ENCODE measurements at places on chromosomes 11 and 22.

GRCh38 chr11:100240025-100240539 is 447.0 kb upstream of the ARHGAP42 start:
- DNase-seq = no peak

DNA sequence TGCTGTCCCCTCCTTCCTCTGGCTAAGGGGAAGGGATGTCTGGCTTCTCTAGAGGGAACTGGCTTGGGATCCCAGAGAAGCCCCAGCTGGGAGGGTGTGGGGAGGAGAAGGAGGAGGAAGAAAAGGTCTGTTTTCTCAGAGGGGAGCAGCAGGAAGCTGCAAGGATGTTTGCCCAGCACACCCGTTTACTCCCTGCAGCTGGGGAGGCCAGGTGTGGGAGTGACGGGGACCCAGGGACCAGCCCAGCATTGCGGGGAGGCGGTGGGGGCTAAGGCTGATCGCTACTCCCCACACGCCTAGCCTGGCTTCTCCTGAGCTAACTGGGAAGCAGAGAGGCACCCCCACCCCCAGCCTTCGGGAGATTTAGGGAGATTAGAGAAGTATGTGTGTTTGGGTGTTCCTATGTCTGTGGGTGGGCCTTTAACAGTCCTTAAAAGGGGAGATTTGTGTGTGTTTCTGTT is 3.9 kb downstream of the CREB3L1 start:
- no peak for DNase-seq

DNA sequence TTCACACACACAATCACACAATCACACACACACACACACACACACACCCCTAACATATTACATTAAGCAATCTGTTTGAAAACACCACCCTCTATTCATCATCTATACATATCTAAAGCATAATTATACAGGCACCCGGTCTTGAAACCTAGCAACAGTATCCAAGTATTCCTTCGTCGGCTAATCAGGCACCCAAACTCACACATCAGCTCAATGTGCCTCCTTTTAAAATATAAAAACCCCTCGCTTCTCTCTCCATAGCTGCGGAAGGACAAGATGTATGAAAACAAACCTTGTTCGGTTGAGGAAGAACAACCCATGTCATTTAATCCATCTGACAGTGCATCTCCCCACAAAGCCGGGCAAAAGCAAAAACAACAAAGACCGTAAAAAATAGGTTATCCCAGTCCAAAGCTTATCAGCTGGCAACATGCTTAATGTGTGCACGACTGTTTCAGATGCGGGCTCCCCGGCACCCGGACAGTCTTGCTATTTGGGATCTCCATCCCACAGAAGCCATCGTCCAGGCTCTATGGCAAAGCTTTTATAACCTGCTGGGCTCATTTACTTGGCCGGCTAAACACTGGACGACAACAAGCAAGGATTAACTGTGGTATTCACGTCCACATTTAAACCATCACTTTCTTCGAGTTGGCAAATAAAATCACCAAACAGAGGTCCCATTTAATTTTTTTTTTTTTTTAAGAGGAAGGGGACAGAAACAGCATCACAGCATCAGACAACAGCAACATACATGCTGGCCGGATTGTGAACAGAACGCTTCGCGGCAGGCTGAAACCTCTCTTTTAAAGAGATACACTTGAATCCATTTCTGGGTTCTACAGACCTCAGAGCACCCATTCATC is 365.5 kb downstream of the SHANK2 start:
- no peak for DNase-seq

DNA sequence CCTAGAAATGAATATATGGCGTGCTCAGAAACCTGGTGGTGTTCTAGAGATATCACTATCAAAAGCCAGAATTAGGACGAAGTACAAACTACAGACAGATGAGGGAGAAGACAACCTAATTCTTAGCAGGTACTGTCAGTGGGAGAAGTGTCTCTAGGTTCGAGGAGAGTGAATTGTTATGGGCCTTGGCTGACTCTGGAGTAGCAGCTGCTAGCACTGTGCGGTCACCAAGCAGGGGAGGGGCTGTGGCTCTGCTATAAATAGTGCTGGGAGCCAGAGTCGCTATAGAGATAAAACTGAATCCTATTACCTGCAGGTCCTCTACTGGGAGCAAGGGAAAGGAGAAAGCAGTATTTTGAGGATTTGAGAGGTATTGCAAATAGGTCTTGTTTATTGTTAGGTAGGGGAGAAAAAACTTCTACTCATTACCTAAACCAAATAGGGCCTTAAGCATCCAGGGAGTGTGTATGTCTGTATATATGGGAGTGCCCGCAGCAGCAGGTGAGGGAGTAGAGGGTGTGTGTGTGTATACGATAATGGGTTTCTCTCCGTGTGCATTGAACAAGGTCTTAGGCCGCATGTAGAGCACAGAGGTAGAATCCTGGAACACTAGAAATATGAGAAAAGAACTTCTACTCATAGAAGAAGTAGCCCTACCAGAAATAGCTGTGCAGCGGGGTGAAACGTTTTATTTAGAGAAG is 2.2 kb downstream of the MADD start:
- DNase-seq = no peak

- no peak for DNase-seq
These were observed 32.6 kb downstream of the WNT11 start for GRCh38 chr11:76173663-76174062.

GRCh38 chr11:133830931-133831907 is 14.1 kb downstream of the SPATA19 start:
- DNase-seq = no peak

- no peak for DNase-seq
These were observed 224.5 kb downstream of the ADAMTS15 start for GRCh38 chr11:130672911-130673310.

DNA sequence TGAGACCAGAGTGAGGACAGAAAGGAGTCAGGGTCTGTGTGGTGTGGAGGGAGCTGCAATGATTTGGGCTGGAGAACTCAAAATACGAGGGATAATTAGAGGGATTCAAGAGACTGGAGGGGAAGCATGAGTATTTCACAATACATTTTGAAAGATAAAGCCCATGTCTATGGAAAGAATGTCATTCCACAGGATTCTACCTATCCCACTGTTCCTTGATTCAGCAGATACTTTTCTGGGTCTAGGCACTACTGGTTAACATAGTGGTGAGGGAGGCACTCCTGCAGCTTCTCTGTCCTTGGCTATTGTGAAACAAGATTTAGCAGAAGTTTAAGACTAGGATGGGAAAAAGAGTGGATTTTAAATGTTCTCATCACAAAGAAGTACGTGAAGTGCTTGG is 72.9 kb upstream of the RASSF10 start:
- no peak for DNase-seq

DNA sequence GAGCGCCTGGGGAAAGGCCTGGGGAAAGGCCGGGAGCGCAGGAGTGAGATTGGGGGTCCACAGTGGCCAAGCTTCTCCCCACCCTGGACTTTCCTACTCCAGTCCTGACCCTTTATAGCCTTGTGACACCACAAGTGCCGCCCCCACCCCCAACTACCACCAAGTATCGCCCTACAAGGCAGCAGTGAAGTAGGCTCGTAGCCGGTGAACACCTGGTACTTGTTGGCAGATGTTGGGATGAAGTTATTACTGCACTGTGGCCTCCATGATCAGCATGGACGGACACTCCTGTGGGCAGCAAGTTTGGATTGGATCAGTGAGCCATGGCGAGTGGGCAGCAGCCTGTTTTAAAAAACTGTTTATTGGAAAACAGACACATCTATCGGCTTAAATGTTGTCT is 45.0 kb downstream of the EIF3F start:
- DNase-seq = no peak

DNA sequence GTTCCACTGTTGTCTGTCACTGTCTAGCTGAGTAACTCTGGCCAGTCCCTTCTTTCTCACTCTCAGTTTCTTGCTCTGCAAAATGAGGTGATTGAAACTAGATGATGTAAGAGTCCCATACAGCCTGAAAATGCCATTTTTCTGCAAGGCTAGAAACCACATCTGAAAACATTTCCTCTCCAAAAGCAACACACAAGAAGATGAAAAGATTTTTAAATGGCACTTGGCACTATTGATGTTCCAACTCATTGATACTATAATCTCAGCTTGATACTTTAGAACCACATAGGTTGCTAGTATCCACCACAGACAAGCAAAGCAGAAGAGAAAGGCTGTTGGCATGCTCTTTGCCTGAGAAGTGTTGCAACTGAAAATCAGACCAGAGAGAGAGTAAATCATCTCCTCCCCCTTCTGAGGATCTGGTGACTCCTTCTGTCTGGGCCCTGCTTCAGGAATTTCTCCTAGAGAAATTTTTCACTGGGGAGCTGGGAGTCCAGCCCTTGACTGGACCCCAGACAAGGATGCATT is 1217.9 kb downstream of the LRRC4C start:
- DNase-seq = no peak

DNA sequence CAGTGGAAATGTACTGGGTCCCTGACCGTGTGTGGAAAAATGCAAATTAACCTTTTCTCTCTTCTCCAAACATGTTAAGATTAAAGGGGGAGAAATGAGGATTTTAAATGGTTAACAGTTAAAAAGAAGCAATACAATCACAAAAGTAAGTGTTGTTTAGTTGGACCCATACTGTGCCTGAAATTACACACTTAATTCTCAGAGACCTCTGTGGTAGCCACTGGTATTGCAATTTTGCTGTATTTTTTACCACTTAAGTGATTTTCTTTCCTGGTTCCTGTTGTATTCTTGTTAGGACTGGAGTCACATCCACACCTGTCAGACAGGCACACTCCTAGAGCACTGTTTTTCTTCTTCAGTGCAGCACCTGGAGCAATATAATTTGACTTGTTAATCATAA is 179.6 kb upstream of the PDGFD start:
- DNase-seq = no peak

DNA sequence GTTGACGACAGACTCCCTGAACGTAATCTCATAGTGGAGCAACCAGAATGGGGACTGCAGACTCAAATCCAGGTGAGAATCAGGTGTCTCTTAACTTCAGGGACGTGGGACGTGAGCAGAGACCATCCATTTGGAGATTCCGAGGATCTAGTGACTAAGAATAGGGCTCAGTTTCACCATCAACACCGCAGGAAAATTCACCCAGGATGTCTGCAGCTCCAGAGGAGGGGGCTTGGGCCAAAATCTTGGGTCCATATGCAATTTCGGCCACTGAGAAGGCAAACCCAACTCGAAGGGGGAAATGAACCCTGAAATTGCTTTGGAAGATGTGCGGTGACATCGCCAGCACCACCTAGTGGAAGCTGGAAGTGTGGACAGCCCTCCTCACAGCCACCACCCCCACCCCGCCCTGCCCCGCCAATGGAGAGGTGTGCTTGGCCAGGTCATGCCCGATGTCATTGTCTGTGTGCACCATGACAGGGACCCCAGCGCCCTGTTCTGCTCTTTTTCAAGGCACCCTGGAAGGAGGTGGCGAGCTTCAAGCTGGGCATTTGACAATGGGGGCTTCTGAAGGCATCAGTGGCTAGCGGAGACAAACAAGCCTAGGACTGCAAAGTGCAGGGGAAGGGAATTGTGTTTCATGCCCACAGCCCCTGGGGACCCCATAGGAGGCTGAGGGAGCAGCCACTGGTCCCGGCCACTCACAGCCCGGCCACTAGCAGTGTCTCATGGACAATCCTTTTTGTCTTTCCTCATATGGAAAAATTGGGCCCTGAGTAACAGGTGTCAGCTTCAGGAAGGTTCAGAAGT is 24.8 kb downstream of the APOL1 start:
- no peak for DNase-seq

- DNase-seq = no peak
These were observed 264.5 kb upstream of the SORL1-AS1 start for GRCh38 chr11:121717296-121717695.

- no peak for DNase-seq
These were observed 80.8 kb downstream of the ZC3H12C start for GRCh38 chr11:110173811-110174644.

DNA sequence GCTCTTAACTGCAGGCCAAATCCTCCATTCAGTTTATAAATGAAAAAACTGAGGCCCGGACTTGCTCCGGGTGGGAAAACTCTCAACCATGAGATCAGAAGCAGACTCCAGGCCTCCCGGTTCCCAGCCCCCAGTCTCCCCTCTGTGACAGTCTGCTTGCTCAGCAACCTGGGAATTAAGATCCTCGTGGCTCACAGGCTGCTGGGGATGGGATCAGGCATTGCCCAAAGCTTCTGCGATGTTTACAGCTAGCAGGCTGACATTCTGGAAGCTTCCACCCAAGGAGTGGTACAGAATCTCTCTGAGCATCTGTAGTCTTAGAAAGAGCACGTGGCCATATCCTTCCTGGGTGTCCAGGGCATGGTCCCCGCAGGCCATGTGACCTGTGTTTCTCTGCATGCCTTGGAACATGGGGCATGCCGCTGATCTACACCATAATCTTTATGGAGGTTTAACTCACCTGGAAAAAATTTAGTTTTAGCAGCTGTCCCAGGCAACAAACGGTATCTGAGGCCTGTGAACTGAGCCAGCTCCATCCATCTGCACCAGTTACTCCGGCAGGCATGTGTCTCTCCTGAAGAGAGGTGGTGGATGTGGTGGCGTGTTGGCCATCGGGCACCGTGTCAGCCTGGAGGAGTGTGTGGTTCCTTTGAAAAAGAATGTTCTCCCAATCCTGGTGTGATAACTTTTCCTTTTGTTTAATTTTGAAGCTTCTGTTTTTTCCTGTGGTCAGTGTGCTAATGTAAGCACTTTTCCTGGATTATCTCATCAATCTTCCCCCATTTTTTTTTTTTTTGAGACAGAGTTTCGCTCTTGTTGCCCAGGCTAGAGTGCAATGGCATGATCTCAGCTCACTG is 7.9 kb downstream of the FBLN1 start:
- no peak for DNase-seq

- DNase-seq = no peak
These were observed 5.0 kb upstream of the SH3BP1 start for GRCh38 chr22:37634417-37634924.

- DNase-seq = no peak
These were observed 7.1 kb downstream of the SNU13 start for GRCh38 chr22:41681616-41682015.

GRCh38 chr11:134429106-134429505 is 17.1 kb upstream of the B3GAT1 start:
- DNase-seq = no peak

GRCh38 chr11:118607401-118608359 is at the start of gene PHLDB1:
TSS of gene PHLDB1 (plus strand) at chr11:118607615. CDS start at chr11:118613837, 6,222 bp downstream.
- no peak for DNase-seq

DNA sequence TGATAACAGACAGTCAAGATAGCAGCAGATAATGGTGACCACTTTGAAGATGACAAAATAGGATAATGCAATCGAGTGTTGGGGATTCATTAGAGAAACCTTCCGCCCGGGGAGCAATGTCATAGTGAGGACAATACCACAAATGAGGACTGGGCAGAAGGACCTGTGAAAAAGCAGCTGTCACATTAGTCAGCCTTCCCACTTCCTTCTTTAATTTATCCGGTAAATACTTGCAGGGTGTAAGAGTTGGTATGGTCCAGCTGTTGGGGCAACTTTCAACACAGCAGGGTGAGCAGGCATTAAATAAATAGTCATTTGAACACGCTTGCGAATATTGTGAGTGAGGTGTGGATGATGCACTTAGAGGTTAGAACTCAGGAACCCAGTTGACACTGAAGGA is 132.5 kb upstream of the KIRREL3 start:
- no peak for DNase-seq

DNA sequence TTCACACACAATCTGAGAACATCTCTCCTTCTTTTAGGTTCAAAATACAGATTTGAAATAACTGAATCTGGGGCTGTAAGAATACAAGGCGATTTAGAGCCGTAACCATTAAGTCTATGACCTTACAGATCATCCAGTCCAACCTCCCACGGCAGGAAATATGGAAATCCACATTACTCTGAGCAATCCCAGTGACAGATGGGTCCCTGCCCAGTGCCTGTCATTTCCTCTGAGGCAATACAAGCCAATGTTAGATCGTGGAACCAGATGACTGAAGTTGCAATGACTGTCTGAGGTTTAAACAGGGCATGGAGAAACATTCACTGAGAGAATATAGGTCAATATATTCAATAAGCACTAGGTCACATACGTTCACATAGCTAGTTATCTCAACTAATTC is 77.4 kb upstream of the OR5AK2 start:
- no peak for DNase-seq

Measured in cortex of kidney (tissue), 1 donor.